Right renal pelvis (tissue), 4 donors: ENCODE measurements at places on chromosomes 11 and 22.

- DNase-seq, result no peak
Observed at GRCh38 chr11:75763846-75764245, 4.7 kb upstream of the DGAT2 start.

- DNase-seq, result no peak
Observed at GRCh38 chr11:28674433-28675103, 566.4 kb downstream of the METTL15 start.

DNA sequence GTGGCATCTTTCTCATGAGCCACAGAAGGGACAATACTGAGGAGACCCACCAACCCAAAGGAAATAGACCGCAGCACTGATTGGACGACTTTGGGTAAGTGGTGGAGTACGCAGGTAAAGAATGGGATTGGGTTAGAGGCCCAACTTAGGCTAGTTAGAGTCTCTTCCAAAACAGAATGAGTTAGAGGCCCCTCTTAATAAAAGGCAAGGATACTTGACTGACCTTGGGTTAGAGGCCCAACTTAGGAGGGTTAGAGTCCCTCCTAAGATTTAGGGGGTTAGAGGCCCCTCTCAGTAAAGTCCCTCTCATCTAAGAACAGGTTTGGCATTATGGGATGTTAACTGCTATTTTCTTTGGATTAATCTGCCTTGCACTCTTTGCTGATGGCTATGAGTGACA, 24.6 kb downstream of the CCKBR start:
- no peak for DNase-seq

DNA sequence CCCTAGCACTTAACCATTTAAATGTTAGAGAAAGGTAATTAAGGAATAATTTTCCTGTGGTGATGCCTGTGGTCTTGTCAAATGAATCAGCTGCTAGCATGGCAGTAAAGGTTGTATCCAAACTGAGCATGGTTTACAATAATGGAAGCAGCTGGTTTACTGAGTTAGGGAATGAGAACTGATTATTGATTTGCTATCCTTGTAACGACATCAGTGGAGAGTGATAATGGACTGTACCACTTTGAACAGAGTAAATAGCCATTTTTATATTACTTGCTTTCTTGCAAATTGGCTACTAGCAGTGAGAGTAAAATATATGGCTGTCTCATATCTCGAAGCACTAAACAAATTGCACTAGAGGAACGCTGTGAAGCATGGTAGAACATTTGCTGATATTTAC, 589.0 kb upstream of the ANO5 start:
- DNase-seq, result no peak

DNA sequence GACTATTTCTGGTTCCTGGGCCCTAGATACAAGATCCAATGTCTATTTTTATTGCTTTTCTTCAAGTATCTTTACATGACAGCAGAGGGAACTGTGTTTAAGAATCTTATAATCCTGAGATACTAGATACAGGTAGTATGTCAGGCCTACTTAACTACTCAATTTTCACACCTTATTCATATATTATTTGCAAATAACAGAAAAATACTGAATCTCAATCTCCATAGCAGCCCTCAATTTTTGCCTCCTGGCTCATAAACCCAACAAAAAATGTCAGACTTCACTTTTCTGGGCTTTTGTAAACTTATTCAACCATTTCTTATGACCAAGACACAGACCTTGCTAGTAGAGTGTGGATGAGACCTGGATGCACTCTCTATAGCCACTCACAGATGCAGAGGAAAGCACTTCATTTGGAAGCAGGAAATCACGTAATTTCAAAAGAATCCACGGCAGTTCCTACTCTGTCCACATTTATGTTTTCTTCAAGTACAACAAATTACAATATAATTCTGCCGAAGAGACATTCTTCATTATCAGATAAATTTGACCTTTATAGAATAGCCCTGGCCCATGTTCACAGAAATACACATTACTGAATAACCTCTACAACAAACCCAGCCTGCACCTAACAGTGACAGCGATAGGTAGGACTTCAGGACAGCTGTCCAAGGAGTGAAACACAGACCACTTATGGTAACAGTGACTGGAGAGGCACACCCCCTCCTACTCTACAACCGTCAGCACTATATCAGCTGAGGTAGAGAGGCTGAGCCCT, 62.0 kb upstream of the YPEL1 start:
- no peak for DNase-seq
